ENCODE measurements at places on chromosomes 1 and 21.

DNA sequence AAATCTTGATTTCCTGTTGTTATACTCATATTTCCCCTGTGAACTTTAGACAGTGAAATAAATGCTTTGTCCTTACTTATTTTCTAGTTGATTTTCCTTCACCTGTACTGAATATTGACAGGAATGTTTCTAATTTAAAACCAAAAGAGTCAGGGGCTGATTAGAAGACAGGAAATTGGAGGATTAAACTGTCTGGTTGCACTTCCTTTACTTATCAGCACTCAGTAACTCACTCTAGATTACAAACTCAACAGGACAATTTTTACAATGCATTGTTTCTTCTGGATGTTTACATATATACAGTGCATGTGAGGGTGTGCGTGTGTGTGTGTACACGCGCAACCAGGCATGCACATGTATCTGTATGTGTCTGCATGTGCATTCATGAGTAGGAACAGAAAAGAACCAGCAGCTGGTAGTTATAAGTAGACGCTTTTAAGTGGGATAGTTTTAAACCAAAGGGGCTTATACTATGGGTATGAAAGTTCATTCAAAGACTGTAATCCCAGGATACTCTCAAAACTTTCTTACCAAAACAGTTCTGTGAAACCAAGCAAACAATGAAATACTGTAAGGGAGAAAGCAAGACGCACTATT is 212.0 kb upstream of the NFIA start:
- DNase-seq = no peak

- no peak for DNase-seq
These were observed 332.2 kb downstream of the RGS7 start for GRCh38 chr1:241024834-241025233.

GRCh38 chr1:35190784-35191183 is 2.2 kb downstream of the SFPQ start:
- DNase-seq = no peak

GRCh38 chr1:207902566-207902965 is 8.4 kb downstream of the CD34 start:
- DNase-seq = no peak

- no peak for DNase-seq
These were observed 17.9 kb upstream of the MIIP start for GRCh38 chr1:12001249-12001917.

DNA sequence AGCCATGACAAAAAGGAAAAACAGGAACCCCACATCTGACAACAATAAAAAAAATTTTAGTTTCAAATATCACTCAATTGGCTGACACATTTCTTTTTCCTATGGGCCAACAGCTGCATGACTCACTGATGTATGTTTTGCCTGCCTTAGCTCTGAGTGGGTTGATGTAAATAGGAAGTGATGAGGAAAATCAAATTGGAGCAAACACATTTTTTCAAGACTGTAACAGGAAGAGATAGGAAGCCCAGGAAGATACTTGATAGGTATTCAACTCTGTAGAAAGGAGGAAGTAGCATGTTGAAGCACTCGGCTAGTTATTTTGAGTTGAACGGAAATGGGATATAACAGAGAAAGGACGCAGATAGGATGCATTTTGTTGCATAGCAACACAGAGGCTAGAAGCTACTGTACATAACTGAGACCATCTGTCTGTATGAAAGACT is 168.0 kb upstream of the NR5A2 start:
- peak; percentile 81 for DNase-seq

DNA sequence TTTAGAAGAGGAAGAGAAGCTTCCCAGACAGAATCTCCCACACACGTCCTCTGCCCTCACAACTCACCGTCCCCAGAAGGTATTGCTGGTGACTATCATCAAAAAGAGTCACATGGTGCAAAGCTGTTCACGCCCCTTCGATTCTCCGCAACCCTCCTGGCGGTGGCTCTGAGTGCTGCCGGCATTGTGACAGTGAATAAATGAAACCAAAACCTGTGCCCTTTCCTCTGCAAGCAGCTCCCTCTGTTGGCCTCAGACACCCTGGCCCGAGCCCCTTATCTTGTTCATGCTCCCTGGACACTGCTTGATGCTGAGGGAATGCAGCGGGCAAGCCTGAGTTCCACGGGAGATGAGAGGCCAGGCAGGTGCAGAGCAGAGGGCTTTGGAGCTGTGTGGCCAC is 510.3 kb downstream of the NPHP4 start:
- no peak for DNase-seq

GRCh38 chr1:211345719-211346118 is 19.1 kb downstream of the TRAF5 start:
- no peak for DNase-seq

GRCh38 chr1:43540653-43541071 is 10.0 kb downstream of the PTPRF start:
- DNase-seq = no peak

DNA sequence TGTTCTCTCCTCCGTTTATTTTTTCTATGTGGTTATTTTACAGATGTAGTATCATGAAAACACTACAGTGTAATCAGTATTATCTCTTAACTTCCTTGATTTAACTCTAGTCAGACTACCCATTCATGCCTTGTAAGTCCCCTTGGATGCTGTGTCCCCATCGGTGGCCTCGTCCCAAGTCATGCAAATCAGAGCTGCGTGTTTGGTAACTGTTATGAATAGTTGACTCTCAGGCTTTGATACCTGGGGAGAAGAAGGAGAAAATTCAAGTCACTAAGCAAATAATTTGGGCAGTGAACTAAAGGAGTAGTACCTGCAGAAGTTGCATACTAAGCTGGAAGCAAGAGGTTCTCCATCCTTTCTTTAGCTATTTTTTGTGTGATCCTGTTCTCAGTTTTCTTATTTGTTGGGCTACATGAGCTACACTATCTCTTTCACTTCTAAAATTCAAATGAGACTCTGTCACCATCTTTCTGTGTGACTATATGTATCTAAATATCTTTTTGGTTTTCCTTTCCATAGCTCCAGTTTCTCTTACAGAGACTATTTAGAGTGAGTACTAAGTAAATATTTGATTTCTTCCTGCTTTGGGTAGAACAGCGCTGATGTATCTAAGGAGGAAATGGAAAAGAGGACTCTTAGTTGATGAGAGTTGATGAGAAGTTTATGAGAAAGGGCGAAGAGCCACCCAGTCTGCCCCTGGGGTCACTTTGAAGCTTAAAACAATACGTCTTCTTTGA is 50.9 kb downstream of the VANGL2 start:
- no peak for DNase-seq

DNA sequence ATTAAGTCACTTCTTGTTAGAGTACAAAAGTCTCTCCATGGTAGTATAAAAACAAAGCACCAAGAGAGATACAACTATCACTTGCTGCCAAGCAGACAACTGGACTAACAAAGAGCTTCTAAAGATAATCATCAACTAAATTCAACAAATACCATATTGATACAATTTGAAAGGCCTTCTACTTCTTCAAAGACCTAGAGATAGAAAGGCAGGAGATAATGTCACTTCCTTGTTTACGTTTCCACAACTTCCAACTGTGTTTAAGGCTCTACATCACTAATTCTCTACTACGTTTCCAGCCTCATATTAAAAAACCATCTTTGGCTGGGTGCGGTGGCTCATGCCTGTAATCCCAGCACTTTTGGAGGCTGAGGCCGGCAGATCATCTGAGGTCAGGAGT is 104.5 kb downstream of the ASH1L start:
- no peak for DNase-seq

- DNase-seq = peak; percentile 70
These were observed 44.7 kb upstream of the GOLT1A start for GRCh38 chr1:204258213-204259115.

DNA sequence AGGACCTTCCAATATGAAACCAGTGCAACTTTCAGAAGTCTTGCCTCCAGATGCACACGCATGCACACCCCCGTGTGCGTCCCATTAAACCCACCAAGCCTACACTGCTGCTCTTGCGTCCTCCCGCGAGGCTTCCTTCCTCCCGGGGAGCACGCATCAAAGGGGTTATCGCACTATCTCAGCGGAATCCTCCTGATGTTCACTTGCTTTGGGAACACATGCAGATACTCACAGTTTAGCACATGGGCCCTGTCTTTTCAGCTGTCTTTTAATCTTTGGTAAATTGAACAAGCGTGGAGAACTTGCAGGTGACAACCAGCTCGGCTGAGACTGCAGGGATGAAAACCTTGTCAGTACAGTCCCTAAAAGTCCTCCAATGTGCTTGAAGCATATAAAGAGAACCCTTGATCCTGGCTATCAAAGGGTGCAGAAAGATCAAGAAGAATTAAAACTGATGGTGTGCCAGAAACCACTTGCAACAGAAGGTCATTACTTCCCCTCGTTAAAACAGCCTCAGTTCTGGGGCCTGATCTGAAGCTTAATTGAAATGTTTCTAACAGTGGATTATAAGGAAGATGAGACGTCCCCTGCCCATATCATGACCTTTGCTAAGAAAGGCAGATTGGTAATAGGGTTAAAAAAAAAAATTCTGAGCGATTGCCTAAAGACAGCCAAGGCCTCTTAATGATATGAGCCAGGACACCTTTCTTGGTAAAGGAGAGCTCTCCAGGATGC is 149.4 kb upstream of the LMO4 start:
- no peak for DNase-seq

DNA sequence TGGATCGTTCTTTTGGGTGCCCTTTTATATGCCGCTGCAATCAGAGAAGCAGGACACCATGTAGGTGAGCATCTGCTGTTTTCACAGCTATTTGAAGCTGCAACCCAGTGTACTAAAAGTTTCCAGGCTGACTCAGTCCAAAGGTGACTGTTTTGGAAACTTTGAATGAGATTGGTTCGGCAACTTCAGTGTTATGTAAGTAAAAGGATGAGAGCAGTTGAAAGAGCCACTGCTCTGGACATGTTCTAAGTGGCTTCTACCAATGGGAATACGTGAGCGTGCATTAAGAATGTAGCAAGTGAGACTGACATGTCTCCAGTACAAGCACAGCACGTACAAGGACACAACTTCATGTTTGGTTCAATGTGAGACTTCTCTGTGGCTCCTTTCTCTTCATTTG is 55.6 kb downstream of the DDR2 start:
- DNase-seq = no peak

DNA sequence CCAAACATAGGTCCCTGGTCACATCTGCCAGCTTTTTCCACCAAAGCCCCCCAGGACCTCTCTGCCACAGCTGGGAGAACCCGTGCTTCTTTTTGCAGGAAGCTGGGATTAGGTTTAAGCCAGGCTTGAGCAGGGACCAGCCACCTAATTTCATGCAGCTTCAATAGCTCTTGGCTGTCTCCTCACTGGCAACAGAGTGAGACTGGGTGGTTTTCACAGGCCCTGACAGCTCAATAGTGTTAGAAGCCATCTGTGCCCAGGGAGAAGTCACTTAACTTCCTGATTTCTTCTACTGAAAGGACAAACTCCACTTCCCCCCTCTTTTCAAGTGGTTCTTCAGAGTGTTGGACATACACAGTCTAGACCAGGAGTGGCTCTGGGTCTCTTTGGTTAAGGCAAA is 20.4 kb upstream of the SRSF4 start:
- no peak for DNase-seq

- DNase-seq = peak; percentile 63
These were observed 10.6 kb downstream of the TXNIP start for GRCh38 chr1:145985502-145986439.

GRCh38 chr1:88043834-88044233 is 640.2 kb upstream of the PKN2 start:
- DNase-seq = no peak

DNA sequence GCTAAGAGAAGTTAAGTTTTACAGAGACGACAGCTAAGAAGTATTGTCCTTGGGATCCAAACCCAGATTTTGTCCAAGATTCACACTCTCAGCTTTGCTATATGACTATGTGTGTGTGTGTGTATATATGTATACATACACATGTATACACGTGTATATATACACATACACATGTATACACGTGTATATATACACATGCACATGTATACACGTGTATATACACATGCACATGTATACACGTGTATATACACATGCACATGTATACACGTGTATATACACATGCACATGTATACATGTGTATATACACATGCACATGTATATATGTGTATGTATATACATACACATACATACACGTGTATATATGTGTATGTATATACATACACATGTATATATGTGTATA is 3.9 kb upstream of the CACHD1 start:
- no peak for DNase-seq

DNA sequence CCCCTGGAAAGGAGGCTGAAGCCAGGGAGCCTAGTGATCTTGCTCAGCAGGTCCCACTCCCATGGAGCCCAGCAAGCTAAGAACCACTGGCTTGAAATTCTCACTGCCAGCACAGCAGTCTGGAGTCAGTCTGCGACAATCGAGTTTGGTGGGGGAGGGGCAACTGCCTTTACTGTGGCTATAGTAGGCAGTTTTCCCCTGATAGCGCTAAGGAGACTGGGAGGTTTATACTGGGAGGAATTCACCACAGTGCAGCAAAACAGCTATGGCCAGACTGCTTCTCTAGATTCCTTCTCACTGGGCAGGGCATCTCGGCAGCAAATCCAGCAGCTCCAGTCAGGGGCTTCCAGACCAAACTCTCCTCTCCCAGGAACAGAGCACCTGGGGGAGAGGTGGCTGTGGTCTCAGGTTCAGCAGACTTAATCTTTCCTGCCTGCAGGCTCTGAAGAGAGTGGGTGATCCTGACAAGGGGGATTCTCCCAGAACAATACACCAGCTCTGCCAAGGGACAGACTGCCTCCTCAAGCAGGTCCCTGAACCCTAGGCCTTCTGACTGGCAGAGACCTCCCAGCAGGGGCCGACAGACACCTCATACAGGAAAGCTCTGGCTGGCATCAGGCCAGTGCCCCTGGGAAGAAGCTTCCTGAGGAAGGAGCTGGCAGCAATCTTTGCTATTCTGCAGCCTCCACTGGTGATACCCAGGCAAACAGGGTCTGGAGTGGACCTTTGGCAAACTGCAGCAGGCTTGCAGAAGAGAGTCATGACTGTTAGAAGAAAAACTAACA is 548.5 kb upstream of the NEGR1 start:
- no peak for DNase-seq

DNA sequence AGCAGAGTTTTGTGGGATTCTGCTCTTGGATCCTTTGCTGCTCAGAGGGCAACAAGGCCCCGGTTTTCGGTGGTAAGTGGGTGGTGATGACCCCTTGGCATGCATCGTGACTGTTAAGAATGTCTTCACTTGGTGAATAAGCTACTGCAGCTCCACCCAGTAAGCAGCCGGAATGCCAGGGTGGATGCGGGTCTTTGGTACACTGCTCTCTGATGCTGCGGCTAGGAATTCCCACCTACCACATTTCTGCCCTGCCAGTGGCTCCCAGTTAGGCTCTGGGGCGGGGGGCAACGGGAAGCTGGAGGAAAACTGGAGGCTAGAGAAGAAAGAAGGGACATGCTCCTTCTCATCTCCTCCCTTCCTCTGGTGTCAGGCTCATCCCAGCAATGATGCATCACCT is 180.4 kb upstream of the GALNT2 start:
- DNase-seq = no peak

- no peak for DNase-seq
These were observed 188.3 kb downstream of the FGGY start for GRCh38 chr1:59485171-59485570.

GRCh38 chr1:64866689-64867088 is 99.7 kb downstream of the JAK1 start:
- no peak for DNase-seq

- DNase-seq = no peak
These were observed 72.4 kb upstream of the TMEM51 start for GRCh38 chr1:15081102-15081501.

- no peak for DNase-seq
These were observed 19.2 kb downstream of the NLRP3 start for GRCh38 chr1:247435030-247435758.

Measured in A172 (cell line).